Activated CD4-positive, alpha-beta memory T cell treated with anti-CD3 and anti-CD28 coated beads for 36 hours (primary cell): ENCODE measurements at places on chromosomes 3 and 15.

DNA sequence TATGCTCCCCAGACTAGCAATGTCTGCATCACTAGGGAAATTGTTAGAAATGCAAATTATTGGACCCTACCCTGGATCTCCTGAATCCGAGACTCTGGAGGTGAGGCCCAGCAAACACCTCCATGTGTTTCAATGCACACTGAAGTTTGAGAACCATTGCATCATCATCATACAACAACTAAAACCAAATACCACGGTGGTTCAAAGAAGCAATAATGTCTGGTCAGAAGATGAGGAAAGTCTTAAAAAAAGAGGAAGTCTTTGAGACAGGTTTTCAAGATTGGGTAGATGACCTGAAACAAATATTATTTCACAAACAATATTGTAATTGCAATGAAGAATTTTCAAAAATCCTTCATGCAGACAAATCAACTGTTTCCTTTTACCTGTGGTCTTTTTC, 60.3 kb upstream of the TRA2B start:
- no peak for DNase-seq

DNA sequence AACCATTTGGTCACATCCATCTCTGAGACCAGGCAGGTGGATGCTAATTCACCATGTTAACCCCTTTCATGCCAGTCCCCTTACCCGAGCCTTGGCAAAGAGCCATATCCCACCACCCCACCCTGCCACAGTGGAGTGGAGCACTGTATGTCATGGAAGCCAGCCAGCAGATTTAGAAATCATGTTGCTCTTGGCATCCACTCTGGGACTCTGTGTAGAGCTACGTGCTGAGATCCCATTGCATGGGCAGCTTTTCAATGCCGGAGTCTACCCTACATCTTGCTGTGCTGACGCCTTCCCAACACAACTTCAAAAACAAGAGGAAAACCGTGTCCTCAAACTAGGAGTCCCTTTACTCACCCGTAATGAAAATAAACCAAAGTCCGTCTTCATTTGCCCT, 131.0 kb downstream of the NTRK3 start:
- no peak for DNase-seq

DNA sequence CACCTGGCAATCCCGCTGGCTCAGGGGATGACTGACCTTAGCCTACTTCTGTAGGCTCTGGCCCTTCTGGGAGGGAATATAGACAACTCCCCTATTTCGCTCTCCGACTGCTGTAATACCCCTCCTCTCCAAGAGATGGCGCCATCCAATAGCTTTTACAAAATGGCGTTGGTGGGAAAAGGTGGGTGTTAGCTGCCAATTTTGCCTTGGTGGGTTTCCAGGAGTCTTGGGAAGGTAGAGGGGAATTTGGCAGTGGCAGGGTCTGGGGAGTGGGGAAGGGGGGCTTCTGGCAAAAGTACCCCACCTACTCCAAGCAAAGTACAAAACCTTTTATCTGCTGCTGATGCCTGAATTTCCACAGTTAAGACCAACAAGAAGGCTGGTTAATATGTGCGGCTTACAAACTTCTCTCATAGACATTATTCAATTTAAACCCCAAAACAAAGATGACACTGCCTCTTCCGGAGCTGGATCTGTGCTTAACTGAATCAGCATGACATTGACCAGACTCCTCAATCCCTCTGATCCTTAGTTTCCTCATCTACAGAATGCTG, 62.1 kb downstream of the RASGRF1 start:
- peak; percentile 53 for DNase-seq

- no peak for DNase-seq
Observed at GRCh38 chr15:88769161-88769971, 33.9 kb upstream of the ACAN start.

- DNase-seq: no peak
Observed at GRCh38 chr3:45684327-45684892, 4.8 kb upstream of the SACM1L start.

DNA sequence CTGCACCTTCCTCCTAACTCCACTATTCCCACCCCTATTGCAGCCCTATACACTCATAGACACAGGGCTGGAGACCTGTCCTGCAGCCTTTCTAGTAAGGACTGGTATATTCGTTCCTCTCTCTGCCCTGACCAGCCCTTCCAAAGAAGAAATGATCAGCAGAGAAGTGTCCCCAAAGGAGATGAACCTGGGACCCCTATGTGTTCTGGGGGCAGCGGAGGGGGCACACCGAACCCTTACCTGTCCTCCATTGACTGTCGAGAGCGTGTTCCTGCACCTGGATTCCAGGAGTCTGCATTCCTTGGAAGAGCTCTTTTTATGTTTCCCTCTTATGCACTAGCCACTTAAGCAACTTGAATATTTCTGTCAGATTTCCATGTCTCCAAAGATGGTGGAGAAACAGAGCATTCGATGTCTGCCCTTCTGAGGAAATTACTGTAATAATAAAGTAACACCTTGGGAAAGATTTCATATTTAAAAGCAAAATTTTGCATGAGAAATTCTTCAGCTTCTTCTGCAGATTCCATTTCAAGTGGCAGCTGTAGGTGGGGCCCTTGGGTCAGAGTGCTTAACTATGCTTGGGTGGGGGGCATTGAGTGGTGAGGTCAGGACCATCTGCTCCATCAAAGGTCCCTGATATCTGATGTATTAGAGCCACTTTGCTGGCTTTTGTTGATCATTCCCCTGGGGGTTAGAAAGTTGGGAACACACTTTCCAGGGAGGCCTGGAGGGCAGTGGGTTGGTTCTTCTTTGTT, 6.3 kb downstream of the EPHB1 start:
- no peak for DNase-seq

DNA sequence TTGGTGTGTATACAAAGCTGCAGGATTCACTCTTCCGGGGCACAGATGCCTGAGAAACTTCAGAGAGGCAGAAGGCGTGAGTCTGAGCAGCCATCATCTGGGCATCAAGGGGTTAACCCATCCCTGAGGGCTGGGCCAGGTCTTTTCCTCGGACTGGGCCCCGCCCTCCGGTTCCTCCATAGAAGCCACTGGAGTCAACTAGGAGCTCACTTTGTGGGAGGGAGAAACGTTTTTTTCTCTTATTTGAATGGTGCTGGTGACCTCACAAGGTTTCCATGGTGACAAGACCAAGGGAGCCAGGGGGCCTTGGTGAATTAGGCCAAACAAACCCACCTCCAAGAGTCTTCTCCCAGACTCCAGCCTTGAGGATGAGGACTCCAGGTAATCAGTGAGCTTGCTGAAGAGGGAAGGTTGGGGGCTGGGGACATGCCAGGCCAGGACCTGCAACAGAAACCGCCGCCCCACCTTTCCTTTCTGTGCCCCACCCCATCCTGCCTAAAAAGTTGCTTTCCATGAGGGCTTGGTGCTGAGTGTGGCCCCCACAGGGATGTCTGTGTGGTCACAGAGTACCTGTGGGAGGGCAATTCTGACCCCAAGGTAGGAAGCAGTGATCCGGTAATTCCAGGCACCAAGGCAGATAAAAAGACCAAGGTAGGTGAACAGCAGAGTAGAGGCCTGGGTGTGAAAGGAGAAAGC, 14.8 kb upstream of the INSYN1 start:
- DNase-seq: no peak

DNA sequence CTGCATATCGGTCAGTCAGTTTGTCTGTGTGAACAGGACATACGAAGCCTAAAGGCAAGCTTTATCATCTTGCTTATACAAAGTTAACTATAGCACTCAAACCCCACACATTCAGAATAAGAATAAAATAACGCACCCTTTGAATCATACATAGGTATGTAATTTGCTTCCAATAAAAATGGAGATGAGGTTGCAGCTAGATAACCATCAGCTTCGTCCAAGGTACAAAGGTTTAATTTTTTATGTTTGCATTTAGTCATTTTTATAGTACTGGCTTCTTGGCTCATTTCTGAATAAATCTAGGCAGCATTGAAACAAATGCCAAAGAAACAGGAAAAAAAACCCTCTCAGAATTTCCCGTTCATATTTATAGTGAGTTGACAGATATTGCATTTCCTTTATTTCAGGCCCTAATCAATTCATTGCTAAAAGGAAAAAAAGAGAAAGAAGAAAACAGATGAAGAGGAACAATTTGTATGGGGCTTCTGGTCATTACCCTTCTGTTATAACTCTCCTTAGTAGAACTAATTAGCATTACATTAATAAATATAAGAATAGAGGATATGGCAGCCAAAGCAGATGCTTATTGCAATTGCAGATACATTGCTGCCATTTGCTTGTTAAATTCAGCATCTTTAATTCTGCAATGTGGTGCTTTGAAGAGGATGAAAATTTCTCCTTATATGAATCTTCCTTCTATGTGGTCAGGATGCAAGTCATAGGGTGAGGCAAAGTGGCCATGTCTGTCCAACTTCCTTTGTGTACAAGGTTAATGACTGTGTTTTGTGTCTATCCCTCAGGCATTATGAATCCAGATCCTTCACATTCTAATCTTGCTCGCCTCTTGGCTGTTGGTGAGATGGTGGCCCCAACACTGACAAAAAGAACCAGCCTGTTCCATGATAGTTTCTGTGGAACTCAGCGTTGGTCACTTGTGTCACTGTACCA, 550.0 kb downstream of the AGBL1 start:
- DNase-seq: no peak

DNA sequence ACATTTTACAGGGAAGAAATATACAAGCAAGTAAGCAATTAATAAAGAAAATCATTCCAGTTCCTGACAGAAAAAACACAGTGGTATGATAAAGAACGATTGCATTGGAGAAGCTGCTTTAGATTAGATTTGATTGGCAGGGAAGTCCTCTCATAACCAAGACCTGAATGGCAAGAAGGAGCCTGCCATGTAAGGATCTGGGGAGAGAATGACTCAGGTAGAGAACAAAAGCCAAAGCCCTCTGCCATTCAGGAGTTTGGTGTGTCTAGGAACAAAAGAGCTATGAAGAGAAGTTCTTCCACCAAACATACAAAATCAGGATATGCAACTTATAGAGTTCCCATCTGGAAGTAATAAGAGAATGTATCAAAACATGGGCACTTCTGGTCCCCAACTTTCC, 57.6 kb downstream of the SIDT1 start:
- DNase-seq: no peak

DNA sequence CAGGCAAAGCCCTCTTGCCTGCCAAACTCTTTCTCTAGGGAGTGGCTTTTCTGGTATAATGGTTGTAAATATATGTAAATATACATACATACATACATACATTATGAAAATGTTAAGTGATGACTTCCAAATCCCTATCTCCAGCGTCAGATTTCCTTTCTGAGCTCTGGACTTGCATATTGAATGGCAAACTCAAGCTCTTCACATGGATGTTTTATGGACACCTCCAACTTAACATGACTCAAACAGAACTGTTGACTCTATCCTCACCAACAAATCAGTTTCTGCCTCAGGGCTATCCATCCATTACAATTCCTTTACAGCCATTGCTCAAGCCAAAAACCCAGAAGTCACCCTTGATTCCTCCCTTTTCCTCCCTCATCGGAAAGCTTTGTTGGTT, 45.1 kb downstream of the ADAMTSL3 start:
- DNase-seq: no peak

DNA sequence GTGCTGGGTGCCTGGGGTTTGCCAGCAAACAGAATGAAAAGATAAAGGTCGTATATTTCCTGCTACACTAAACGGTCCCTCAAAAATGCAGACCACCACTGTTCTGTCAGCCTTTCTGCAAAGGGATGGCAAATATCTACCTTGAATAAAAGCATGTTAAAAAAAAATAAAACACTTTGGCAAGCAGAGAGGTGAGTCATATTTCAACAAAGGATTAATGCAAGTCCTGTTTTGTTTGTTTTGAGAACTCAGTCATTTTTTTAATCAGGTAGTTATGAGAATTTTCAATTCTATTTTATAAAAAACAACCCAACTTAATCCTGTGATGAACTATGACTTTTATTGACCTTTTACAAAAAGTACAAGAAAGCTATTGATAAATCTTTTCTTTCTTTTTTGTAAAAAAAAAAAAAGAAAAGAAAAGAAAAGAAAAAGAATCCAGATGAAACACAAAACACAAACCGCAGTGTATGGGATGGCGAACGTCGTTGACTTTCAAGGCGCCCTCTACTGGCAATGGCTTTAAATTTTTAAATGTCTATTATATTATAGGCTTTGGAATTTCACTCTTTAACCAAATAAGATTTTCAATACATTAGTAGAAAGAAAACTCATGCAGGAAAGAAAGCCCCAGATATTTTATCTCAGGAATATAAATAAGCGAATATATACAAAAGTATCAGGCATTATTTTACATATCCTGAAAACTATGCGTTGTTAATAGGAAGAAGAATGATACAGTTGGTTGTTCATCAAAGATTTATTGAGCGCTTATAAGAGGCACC, 87.8 kb downstream of the NCEH1 start:
- peak; percentile 44 for DNase-seq

DNA sequence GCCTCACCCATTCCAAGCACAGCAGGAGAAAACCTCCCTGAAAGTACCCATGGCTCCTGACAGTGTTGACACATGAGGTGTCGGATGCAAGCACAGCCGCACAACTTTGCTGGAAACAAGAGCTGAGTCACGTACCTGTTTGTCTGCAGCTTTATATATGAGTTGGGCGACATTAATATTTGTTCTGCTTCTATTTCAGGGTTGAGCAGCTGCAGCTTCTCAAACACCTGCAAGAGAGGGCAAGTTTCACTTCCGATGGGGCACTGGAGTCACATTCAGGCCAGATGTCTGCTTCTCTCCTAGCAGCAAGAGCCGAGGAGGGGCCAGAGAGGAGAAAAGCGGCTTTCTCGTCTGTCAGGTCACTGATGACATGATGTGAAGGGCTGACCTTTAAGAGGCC, 88.0 kb downstream of the NUP210 start:
- DNase-seq: no peak

DNA sequence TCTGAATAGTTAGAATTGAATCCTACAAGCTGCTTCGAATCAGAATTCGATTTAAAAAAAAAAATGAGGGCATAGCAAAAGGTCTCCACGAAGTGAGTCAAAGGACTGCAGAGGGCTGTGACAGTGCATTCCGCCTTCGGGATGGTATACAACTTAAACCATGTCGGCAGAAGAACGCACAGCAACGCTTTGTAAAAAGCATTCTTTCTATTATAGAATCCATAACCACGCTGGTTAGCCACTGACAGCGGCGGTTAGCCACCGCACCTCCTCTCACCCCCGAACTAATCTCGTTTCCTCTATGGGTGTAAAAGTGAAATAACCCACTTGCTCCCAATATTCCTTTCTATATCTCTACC, 664 bp upstream of the PIK3CA start:
- peak; percentile 86 for DNase-seq

GRCh38 chr3:149382101-149382467, 4.6 kb upstream of the TM4SF1 start:
- no peak for DNase-seq

- no peak for DNase-seq
Observed at GRCh38 chr15:70854666-70854976, 664 bp upstream of the LARP6 start.

DNA sequence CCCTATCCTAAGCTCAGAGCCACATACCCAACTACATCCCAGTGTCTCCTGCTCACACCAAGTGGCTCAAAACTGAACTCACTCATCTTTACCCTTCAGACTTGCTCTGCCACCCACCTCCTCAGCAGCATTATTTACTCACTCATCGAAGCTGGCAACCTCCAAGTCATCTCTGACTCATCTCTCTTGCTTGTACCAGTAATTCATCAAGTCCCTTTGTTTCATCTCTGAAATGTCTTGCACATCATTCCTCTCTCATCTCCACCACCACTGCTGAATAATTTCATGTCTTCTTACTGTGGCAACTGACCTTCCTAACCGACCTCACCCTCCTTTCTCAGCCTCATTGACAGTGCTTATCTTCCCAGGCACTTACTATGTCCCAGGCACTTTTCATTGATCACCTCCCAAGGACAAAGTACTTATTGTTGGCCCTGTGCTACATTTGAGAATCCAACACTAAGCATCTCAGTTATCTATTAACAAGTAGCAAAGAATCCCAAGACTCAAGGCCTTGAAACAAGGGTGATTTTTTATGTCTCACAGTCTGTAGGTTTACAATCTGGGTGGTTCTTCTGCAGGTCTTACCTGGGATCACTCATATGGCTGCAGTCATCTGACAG, 82.0 kb downstream of the MRPL46 start:
- peak; percentile 67 for DNase-seq
